Fibroblast of skin of left biceps (primary cell): ENCODE measurements at places on chromosomes 5 and 9.
A peak's percentile ranks its signal among the peaks of the same experiment; 100 is the strongest.

GRCh38 chr5:67120032-67120431 lies 76.6 kb downstream of the CD180 start:
- no peak for DNase-seq

DNA sequence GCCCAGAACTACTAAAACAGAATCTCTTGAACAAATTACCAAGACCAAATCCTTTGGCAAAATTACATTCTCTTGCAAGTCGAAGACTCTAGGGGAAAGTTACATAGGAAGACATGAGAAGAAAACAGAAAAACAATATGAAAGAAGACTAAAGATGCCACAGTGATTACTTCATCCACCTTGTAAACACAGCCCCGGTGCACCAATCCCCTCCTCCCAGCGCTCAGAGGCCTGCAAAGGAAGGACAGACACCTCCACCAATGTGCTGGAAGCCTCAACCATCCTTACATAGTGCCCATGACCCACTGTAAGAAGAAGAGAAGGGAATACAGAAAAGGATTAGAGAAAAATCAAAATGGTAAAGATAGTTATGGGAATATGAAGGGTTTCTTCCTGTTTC lies 218.5 kb downstream of the SPOCK1 start:
- no peak for DNase-seq

DNA sequence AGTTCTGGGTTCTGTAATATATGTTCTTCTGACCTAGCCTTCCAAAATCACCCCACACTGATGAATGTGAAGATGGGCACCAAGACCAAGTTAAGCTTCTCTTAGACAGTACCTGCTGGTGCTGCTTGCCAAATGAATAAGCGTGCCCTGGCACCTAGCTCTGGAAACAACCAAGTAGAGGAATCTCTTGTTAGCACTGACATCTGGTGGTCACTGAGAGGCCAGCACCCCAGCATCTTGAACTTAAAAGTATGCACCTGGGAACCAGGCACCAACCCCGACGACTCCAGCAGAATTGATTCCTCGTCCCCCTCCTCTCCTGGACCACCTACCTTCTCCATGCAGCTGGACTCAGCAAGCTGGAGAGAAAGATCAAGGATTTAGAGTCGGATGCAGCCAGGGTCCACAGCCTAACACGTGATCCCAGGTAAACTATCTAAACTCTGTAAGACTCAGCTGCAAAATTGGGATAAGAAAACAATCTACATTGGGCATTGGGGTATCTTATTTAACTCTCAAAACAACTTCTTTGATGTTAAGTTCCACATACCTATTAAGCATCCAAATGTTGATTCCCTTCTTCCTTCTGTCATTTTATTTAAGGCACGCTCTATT lies 89.8 kb downstream of the SLC1A3 start:
- no peak for DNase-seq

- DNase-seq, result no peak
Observed at GRCh38 chr5:179542170-179542569, 8.2 kb upstream of the RUFY1 start.

DNA sequence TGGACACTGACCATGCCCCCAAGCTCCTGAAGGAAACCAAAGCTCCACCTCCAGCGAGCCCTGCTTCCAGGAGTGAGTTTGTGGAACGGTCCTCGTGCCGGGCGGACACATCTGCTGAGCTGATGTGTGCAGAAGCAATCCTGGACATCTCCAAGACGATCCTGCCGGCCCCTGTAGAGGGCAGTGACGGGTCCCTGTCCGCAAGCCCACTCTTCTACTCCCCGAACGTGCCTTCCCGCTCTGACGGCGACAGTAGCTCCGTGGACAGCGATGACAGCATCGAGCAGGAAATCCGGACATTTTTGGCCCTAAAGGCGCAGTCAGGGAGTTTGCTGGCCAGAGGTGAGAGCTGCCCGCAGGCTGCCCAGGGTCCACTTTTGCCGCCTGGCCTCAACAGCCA lies 6.2 kb downstream of the PPP1R26 start:
- no peak for DNase-seq

DNA sequence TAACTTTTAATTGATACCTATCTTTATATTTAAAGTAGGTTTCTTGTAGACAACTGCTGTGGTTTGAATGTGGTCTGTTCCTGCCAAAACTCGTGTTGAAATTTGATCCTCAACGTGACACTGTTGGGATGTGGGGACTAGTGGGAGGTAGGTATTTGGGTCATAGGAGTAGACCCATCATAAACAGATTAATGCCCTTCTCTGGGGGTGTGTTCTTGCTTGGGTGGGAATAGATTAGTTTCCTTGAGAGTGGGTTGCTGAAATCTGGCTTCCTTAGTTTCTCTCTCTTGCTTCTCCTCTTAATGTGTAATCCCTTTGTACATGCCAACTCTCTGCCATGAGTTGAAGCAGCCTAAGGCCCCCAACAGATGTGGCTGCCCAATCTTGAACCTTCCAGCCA lies 34.6 kb upstream of the IPPK start:
- no peak for DNase-seq

- DNase-seq, result no peak
Observed at GRCh38 chr5:97417986-97418385, 234.9 kb upstream of the RIOK2 start.

DNA sequence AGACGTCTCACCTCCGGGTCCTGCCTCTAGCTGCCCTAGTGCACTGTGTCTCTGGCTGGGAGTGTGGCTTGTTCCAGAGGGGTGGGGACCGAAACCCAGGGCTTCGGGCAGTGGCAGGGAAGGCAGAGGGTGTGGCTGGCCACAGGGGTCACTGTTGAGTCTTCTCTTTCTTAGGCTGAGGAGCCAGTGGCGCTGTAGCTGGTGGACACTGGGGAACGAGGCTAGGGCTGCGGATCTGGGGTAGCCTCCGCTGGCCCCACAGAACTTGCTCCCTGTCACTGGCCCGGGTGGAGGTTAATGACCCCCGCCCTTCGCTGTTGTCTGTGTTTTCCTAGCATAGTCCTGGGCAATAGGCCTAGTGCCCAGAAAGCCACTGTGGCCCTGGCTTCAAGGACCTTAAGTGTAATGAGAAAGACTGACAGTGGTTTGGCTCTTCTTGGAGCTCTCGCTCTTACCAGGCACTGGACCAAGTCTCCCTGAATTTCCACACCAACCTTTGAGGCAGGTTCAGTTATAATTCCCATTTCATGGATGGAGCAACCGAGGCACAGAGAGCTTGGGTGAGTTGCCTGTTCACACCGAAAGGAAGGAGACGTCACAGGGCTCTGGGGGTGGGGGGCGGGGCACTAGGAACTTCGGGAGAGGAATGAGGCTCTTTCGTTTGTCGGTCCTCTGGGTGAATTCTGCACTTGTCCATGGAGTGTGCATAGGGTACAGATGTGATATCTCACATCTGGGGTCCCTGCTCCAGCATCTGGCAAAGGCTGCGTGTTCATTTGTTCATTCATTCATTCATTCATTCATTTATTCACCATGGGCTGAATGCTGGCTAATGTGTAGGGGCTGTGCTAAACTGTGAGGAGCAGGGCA lies 4.8 kb upstream of the IER5L start:
- no peak for DNase-seq

DNA sequence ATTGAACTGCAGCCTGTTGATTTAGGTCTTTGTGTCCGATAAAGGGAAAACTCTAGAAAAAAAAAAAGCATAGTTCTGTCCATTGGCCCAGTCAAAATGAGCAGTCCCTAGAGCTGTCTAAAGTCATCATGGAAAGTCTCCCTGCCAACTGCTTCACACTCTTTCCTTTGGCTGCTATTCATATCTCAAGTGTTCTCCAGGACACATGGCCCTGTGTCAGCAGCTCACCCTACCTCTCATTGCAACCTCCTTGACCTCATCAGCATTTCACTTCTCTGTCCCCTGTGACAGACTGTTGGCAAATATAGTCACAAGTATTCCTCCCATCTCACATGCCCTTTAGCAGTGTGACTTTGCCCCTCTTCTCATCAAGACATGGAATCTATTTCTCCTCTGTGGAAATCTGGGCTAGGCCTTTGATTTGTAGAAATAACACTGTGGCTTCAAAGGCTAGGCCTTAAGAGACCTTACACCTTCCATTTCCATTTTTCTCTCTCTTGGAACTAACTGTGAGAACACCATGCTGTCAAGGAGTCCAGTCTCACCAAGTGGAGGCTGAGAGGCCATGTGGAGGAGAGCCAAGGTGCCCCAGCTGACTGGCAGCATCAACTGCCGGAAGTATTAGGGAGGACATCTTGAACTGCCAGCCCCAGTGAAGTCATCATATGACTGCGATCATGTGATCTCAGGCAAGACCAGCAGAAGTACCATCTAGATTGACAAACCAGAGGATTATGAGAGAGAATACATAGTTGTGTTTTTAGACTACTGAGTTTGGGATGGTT lies 149.4 kb upstream of the TARS1 start:
- no peak for DNase-seq

DNA sequence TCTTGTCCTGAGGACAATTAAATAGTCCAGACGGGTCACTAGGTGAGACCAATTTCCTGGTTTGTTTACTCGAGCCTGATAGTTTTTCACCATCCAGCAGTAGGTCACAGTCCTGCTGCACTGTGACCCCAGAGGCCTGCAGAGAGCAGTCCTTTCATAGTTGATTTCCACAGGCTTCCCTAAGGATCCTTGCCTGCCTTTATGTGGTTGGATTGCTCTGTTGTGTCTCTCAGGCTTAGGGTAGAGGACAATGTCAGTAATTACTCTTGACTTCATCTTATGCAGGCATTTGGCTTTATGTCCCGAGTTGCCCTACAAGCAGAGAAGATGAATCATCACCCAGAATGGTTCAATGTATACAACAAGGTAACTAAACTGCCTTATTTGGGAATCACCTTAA lies 9.0 kb upstream of the CATSPER3 start:
- DNase-seq, result no peak

GRCh38 chr9:87382900-87383299 lies 114.8 kb upstream of the DAPK1 start:
- no peak for DNase-seq

DNA sequence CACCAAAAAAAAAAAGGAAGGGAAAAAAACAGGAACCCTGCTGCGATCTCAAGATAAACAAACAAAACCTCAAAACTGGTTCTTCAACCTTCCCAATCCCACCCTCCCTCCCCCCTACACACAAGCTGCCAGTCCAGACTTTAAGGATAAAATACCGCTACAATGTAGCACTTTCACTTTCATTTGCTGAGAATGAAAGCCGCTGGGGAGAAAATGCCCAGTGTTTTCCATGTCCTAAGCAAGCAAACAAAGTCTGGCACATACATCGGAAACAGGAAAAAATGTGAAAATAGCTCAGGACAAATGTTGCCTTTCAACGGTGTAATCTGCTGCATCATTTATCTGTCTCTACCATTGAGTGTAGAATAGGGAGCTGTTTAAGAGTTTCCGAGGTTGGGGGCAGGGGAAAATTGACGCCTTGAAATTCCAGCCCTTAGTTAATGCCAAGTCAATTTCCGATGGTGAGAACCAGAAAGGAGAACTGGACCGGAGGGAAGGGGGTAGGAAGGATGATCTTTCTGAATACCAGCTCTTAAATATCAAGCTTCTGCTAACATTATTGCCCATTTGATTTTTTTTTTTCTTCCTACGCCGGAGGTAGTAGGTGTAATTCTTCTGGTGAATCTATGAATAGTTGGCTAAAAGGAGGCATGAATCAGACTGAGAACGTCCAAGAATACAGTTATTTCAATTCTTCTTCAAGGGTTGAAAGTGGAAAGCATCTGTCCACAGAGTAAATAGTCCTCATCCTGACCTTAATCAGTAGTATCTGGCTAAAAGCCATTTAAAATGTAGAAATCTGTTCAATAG lies 1.2 kb upstream of the ADAMTS6 start:
- no peak for DNase-seq

DNA sequence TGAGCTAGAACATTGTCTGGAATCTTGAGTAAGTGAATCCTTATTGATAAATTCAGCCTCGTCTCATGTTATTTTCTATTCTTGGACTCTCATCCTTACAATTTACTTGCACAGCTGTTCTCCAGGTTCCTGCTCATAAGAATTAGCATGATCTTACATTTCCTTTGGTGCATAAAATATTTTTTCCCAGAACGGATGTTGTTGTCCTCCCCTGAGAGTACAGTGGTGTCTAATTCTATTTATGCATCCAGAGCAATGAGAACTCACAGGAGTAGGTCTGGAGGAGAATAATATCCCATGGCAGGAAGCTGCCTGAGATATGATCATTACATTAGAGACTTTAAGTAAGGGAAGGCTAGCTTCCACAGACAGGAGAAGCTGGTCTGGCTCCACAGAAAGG lies 178.4 kb upstream of the MAST4 start:
- no peak for DNase-seq

GRCh38 chr5:95631255-95631958 lies 11.5 kb downstream of the GPR150 start:
- DNase-seq, result no peak

GRCh38 chr9:93589688-93590087 lies 13.3 kb downstream of the PHF2 start:
- DNase-seq, result no peak

DNA sequence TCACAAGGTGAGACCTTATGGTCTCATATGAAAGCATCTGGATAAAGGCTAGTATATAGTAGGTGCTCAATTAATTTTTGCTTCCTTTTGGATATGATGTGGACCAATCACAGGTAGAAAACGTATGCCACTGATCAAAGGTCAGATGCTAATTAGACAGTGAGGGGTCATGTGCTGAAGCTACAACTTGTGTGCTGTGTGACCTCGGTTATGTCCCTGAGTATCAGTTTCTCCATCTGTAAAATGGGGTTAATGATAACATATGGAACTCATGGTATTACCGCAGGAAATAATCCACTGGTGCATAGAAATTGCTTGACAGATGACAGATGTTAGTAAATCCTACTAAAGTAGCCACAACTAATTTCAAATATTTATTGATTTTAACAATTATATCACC lies 62.0 kb downstream of the PTPN3 start:
- DNase-seq, result no peak

- no peak for DNase-seq
Observed at GRCh38 chr9:23447166-23447565, 378.9 kb downstream of the ELAVL2 start.

- DNase-seq, result no peak
Observed at GRCh38 chr9:16652582-16652981, 217.9 kb downstream of the BNC2 start.

DNA sequence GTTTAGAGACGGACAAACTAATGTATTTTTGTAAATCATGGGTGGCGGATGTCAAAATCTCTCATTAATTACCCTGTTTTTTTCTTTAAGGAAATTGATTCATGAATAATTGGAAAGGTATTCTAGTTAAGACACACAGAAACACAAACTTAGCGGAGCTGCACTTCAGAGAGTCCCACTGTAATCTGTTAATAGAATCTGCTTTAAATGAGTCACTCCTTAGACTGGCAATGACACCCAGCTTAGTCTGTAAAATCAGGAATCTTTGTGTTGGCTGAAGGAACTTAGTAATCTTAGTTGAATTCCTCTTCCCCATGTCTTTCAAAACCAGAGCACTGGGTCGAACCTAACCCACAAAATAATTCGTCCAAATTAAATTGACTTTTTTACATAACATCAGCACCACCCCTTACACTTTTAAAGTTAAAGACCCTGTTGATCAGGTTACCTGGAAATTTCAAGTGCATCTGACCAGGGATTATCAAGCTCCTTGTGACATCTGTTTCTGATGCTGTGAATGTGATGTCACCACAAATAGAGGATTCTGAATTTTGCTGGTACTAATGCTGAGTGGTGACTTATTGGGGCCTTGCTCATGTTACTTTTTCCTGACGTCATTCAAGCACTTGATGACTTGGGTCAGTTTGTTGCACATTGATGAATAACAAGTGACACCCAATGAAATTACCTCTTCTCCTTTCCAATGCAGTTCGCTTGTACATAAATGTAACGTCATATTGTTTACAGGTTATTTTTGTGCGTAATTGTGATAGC lies 313.6 kb downstream of the KCTD16 start:
- DNase-seq, result peak; percentile 29
